ENCODE measurements at places on chromosomes 7 and 10.

DNA sequence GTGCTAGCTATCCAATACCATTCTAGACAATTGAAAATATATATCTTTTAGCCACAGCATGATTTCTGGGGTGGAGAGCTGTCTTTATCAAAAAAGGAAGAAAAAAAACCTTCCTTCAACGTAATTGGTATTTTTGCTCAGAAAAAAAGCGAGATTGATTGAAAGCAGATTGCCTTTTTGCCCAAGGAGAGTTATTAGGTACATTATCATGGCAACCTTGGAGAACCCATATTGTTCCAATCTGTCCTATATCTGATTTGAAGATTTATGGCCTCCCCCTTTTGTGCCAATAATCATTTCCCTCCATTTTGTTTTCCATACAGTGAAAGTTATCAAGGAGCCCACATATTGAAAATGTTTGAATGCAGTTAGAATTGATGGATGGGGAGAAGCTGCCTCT lies 544.5 kb downstream of the KCNMA1 start:
- DNase-seq, result no peak

GRCh38 chr10:34956756-34957155 lies 133.4 kb downstream of the CUL2 start:
- no peak for DNase-seq

DNA sequence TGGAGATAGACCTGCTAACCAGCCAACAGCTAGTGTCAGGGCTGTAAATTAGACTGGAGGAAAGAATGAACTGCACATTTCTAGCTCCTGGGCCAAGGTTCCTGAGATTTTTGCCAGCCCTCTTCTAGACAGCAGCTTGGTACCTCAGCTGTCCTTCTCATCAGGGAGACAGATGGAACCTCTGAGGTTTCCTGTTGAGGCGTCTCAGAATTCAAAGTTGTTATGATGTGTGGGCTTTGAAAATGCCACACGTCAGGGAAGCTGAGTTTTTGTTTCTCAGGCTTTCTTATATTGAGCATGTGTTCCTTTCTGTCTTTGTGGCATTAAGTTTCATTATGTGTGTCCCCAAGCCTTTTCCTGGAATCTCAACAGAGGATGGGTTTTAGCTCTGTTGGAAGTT lies 736.6 kb downstream of the AUTS2 start:
- DNase-seq, result no peak

- DNase-seq, result no peak
Observed at GRCh38 chr7:36348256-36348655, 41.4 kb upstream of the ANLN start.
